IMR-90 (cell line): ENCODE measurements at places on chromosomes 3 and 15.
A peak's percentile ranks its signal among the peaks of the same experiment; 100 is the strongest.

DNA sequence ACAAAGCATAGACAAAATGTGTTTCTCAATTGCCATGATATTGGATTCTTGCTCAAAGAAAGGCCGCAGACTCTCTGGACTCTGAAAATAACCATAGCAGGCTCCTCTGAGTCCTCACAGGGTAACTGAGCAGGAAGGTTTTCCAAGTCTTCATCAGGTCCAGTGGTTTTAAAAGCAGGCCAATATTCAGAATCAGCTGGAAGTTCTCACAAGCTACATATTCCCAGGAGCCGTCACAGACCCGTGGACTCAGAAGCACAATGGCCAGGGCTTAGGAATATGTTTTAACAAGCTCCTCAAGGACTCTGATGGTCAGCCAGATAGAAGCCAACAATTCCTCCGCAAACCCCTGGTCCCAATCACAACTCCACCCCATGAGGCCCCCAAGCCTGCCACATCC lies 256.1 kb upstream of the ADAMTS9 start:
- no peaks in the 10 kb centered on the region for H3K4me1 ChIP-seq
- H3K27me3 ChIP-seq = no peaks in the 10 kb centered on the region; the same call in 1 of the 2 replicates
- H3K4me3 ChIP-seq = no peak overlapping the region
- H3K36me3 ChIP-seq = no peaks in the 10 kb centered on the region

DNA sequence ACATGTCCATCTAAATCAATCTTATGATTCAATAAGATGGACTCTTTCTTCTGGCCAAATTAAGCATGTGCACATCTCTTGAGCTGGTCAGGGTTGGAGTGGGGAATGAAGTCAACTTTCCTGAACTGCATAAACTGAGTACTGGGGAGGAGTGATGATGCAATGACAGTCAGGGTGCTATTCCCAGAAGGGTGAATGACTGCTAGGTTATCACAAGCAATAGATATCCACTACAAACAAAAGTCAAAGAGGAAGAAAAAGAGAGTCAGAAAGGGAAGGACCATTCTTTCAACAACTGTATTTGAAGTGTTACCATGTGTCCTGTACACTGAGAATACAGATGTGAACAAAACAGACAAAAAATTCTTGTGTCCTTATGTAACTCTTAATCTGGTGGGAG lies 70.0 kb downstream of the ALCAM start:
- peaks cover 16% of the 10 kb centered on the region for H3K4me1 ChIP-seq
- no peak overlapping the region for H3K4me3 ChIP-seq
- no peaks in the 10 kb centered on the region for H3K27me3 ChIP-seq
- DNase-seq = no peak

DNA sequence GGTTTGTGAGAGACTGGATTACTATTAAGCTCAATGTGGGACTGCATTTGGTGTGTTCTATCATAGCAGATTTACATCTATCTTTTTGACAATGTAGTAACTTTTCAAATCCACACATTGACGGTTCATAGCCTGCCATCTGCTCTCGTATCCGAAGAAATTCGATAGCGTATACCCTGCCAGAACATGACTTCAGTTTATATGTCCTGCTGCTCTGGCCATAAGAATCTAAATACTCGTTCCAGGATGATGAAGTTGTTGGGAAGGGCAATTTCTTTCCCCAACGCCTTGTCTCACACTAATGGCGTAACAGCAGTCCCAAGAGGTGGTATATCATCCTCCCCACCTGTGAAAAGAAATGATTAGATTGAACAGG lies 180.0 kb downstream of the LSAMP start:
- no peaks in the 10 kb centered on the region for H3K36me3 ChIP-seq
- DNase-seq = no peak
- no peak overlapping the region for H3K4me3 ChIP-seq
- no peak overlapping the region for H3K27ac ChIP-seq
- H3K27me3 ChIP-seq = no peaks in the 10 kb centered on the region

DNA sequence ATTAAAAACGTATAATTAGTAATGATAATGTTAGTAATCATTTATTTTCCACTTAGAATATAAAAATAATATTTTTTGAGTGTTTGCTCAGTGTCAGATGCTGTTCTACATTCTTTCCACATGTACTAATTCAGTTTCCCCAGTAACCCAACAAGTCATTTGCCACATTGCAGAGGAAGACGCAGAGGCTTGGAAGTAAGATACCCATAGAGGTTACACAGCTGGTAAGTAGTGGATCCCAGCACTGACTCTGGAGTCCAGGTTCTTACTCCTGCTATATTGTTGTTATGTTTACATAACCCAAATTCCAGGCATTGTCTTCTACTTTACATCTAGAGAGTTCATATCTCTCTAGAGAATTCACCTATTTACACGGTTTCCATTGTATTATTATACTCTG lies 48.2 kb upstream of the MYO5C start:
- no peak overlapping the region for H3K4me3 ChIP-seq
- H3K27ac ChIP-seq = no peak overlapping the region
- peaks cover 4% of the 10 kb centered on the region for H3K36me3 ChIP-seq
- H3K4me1 ChIP-seq = no peaks in the 10 kb centered on the region; the same call in 1 of the 2 replicates

DNA sequence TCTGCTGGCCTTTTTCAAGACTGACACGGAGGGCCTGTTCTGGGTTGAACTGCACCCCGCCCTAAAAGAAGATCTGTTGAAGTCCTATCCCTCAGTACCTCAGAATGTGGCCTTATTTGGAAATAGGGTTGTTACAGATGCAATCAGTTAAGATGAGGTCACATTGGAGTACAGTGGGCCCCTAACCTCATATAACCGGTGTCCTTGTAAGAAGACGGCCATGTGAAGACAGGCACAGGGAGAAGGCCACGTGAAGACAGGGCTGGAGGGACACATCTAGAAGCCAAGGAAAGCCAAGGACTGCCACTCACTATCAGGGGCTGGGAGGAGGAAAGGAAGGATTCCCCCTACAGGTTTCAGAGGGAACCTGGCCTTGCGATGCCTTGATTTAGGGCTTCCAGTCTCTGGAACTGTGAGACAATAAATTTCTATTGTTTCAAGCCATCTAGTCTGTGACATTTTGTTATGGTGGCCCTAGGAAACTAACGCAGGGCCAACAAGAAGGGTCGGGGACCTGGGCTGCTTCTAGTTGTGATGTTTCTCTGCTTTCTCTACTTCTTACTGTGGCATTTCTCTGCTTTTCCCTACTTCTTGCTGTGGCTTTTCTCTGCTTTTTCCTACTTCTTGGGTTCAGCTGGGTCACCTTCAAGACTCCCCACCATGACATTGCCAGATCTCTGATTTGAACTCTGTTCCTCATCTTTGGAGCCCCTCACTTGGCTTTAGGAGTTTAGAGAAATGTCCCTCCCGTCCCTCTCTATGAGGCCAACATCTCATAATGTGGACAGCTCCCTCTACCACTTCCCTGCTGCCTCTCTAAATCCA lies 4.8 kb upstream of the CCDC174 start:
- no peaks in the 10 kb centered on the region for H3K4me1 ChIP-seq
- no peak overlapping the region for H3K27ac ChIP-seq

- H3K36me3 ChIP-seq = no peaks in the 10 kb centered on the region
- no peaks in the 10 kb centered on the region for H3K27me3 ChIP-seq
- H3K4me1 ChIP-seq = peaks cover 19% of the 10 kb centered on the region
- peak; percentile 62 for DNase-seq
These were observed 57.4 kb downstream of the ABHD5 start for GRCh38 chr3:43748179-43748578.

DNA sequence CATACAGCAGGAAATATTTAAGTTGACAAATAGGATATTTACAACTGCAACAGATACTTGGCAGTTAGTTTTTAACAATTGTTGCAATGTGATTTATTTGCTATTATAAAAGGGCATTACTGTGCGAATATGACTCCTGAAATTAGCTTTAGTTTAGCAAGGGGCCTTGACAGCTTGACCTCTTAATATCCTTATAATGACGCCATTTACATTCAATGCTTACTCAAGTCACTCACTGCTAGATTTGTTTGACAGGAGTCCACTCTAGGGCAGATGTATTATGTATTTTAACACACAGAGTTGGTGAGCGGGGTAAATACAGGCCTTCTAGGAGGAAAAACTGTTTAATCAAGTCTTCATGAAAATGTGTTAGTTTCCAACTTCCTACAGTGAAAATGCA lies 58.1 kb upstream of the C15orf61 start:
- no peak for DNase-seq
- peaks cover 33% of the 10 kb centered on the region for H3K27me3 ChIP-seq
- H3K27ac ChIP-seq = no peak overlapping the region
- H3K36me3 ChIP-seq = no peaks in the 10 kb centered on the region
- no peaks in the 10 kb centered on the region for H3K4me1 ChIP-seq
